ENCODE measurements at places on chromosomes 12 and 14.

DNA sequence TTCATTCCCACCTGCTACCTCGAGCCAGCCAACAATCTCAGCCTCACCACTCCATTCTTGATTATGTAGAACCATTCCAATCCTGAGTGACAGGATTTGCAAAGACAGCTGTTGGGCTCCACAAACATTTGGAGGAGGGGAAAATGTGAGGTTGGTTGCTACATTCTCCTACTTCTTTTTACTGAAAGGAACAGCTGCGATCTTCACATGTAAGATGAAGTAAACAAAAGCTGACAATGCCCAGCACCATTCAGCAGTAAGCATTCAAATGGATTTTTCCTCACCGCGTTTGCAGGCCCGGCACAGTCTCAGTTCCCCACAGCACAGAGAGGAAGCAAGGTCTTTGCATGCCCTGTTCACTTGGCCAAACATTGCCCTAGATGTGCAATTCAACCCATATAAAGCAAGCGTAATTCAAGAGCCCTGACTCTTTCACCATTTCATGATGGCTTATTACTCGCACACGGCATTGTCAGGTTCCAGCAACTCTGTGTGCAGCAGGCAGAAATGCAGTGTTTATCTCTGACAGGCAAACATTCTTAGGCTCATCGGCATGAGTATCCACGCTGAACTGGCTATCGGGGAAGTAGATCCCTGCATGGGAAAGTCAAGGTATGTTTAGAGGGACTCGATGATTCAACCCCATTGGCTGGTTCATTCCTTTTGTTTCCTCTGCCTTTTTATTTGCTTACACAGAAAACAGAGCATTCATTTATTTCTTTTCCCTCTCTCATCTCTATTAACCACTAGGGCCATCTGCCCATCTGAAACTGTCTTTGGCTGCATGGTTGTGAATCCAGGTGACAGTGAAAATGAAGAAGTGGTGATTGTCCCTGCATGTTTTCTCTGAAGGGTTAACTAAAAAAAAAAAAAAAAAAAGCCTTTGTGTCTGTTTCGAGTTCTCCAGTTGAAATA, 236.1 kb upstream of the PLEKHG7 start:
- peak; percentile 76 for DNase-seq

DNA sequence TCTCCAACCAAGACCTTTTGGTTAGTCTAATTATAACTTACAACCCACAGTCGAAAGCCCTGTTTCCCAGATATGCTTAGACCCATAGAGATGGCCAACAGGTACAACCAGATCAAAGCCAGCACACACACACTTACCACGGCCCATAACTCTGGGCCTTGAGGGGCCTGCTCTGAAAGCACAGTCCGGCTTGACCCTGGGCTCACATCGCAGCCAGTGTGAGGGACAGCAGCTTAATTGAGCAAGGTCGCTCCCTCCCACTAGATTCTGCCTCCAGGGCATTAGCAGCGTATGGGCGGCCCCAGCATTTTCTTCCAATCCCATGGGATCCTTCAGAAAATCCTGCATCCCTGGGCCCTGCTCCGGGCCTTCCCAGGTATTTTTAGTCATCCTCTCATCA, 157.4 kb upstream of the FKBP4 start:
- no peak for DNase-seq

GRCh38 chr12:99959549-99960170, 25.1 kb downstream of the ANKS1B start:
- peak; percentile 90 for DNase-seq

- DNase-seq, result no peak
Observed at GRCh38 chr12:109595321-109595902, 21.8 kb downstream of the MVK start.

- no peak for DNase-seq
Observed at GRCh38 chr12:111673503-111673902, 12.3 kb downstream of the BRAP start.

GRCh38 chr14:103909531-103910261, 18.6 kb upstream of the TDRD9 start:
- no peak for DNase-seq

- no peak for DNase-seq
Observed at GRCh38 chr12:86213012-86213411, 43.2 kb downstream of the MGAT4C start.

DNA sequence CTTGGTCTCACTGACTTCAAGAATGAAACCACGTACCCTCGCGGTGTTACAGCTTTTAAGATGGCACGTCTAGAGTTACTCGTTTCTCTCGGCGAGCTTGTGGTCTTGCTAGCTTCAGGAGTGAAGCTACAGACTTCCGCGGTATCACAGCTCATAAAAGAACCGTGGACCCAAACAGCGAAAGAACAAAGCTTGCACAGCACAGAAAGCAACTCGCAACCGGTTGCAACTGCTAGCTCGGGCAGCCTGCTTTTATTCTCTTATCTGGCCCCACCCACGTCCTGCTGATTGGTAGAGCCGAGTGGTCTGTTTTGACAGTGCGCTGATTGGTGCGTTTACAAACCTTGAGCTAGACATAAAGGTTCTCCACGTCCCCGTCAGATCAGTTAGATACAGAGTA, 4.2 kb upstream of the CLEC4C start:
- DNase-seq, result no peak

GRCh38 chr12:95959107-95959506, 16.0 kb downstream of the AMDHD1 start:
- no peak for DNase-seq

DNA sequence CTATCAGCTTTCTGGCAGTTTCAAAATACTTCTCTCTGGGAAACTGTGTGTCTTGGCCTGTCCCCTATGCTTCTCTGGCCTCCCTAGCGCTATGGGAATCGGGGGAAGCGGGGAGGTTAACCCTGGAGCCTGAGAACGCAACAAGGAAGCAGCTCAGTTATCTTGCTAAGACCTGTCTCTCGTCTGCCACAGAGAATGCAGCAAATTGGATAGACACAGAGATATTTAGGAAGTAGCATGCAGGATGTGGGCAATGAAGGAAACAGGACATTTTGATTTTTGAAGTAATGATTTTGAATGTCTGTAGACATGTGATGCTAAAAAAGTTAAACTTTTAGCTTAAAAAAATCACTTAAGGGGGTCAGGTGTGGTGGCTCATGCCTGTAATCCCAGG, 6.6 kb upstream of the CALCOCO1 start:
- no peak for DNase-seq

DNA sequence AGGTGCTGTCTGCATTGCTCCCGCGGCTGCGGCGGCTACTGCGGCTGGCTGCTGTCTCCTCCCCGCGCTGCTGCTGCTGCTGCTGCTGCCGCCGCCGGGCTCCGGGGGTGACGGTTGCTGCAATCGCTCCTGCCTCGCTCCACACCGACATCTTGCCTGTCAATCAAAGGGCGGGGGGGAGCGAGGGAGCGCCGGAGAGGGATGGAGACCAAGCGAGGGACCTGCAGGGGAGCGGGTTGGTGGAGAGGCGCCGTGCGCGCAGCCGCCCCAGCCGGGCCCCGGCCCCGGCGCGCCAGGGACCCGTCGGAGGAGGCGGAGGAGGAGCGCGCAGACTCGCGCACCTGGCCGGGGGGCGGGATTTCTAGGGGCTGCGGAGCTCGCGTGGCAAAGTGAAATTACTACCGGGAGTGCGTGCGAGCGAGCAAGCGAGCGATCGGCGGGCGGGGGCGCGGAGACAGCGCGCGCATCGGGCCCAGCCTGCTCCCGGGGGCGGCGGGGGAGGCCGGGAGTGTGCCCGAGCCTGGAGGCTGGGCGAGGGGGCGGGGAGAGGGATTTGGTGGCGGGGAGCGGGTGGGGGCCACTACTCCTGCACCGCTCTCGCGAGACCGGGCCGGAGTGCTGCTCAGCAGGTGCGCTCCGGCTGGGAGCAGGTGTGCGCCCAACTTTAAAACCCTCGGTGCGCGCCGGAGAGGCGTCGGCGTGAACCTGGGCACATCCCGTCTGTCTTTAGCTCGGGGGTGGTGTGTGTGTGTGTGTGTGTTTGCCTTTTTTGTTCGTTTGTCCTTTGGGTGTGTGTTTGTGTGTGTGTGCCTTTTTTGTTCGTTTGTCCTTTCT, at the start of gene KSR2:
TSS of gene KSR2 (minus strand) at position 165 of the 834 bp plus-strand sequence. CDS start 735 bp downstream, outside the sequence.
- peak; percentile 58 for DNase-seq

DNA sequence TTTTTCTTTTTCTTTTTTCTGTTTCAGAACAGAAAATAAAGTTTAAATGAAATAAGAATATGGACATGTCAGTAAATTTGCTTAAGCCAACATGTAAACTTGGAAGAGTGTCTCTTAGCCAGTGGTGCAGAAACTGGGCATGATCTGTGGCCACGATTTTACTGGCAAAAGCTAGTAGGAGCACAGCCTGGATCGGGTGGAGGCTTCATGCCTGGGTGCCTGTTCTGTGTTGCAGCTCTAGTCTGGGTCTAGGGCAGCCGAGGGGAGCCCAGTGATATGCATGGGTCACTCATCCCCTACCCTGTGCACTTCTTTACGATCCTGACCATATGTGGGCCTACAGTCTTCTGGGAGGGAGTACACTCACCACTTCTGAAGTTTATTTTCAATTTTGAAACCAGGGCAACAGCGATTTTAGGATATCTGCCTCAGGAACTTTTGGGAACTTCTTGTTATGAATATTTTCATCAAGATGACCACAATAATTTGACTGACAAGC, 45.6 kb upstream of the SMCO2 start:
- DNase-seq, result no peak

- DNase-seq, result no peak
Observed at GRCh38 chr14:72554994-72555608, 338.8 kb downstream of the DPF3 start.

Measured in NCI-H2029 treated with DMSO at 0.1 percent for 48 hours (cell line).